Daoy (cell line): ENCODE measurements at places on chromosomes 5 and 9. TPM values are rescaled to one million over a fixed set of nuclear protein-coding genes. Genes with fewer than 3 reads are reported as not detected.

SCGB3A2 gene
- total RNA-seq: not detected in 2 replicates

PTTG1 gene
- total RNA-seq: 497 and 636 TPM in 2 replicates

MAMDC4 gene
- total RNA-seq: 2.1 and 6.1 TPM in 2 replicates

INSL4 gene
- total RNA-seq: not detected in 2 replicates

RECK gene
- 6.2 and 7.6 TPM in 2 replicates for total RNA-seq

GMCL2 gene
- not detected in 2 replicates for total RNA-seq

PPP3R2 gene
- not detected in 2 replicates for total RNA-seq

GABRB2 gene
- 0.09 and 0.11 TPM in 2 replicates for total RNA-seq

FGF18 gene
- 0.29 TPM in 1 of 2 replicates, not detected in the other for total RNA-seq

RNF20 gene
- 57.2 and 65.3 TPM in 2 replicates for total RNA-seq

WWC1 gene
- total RNA-seq: 17.4 and 18.9 TPM in 2 replicates

PGM5 gene
- 0.57 TPM in 1 of 2 replicates, not detected in the other for total RNA-seq

STK32A gene
- 2.1 and 4.8 TPM in 2 replicates for total RNA-seq

ALAD gene
- 7.7 and 13.3 TPM in 2 replicates for total RNA-seq

FOXI1 gene
- total RNA-seq: not detected in 2 replicates

SNCAIP gene
- 7.4 and 8.2 TPM in 2 replicates for total RNA-seq

PCDHGA6 gene
- total RNA-seq: 0.24 and 0.46 TPM in 2 replicates

LMAN2 gene
- 269 and 285 TPM in 2 replicates for total RNA-seq

FRMD3 gene
- total RNA-seq: 2.4 and 6.1 TPM in 2 replicates

KCNIP1 gene
- 1.9 and 3.9 TPM in 2 replicates for total RNA-seq

ZNF462 gene
- 15.7 and 20.6 TPM in 2 replicates for total RNA-seq

MCCC2 gene
- 41.6 and 44.6 TPM in 2 replicates for total RNA-seq

NR5A1 gene
- not detected in 2 replicates for total RNA-seq

NR4A3 gene
- 0.17 and 0.24 TPM in 2 replicates for total RNA-seq

CCNO gene
- total RNA-seq: 6.2 and 7.1 TPM in 2 replicates

MEIKIN gene
- total RNA-seq: not detected in 2 replicates

SHISAL2B gene
- not detected in 2 replicates for total RNA-seq

SMIM33 gene
- total RNA-seq: not detected in 2 replicates

SPATA31E1 gene
- not detected in 2 replicates for total RNA-seq

RNF180 gene
- 2.4 and 4.3 TPM in 2 replicates for total RNA-seq

HAUS6 gene
- 22.8 and 29.3 TPM in 2 replicates for total RNA-seq
